HS-5 (cell line): ENCODE measurements at places on chromosomes 3 and 15.

GRCh38 chr15:62269504-62269903 is 104.4 kb upstream of the C2CD4B start:
- DNase-seq = no peak

GRCh38 chr3:139534992-139535879 is 4.3 kb downstream of the RBP1 start:
- DNase-seq = no peak

DNA sequence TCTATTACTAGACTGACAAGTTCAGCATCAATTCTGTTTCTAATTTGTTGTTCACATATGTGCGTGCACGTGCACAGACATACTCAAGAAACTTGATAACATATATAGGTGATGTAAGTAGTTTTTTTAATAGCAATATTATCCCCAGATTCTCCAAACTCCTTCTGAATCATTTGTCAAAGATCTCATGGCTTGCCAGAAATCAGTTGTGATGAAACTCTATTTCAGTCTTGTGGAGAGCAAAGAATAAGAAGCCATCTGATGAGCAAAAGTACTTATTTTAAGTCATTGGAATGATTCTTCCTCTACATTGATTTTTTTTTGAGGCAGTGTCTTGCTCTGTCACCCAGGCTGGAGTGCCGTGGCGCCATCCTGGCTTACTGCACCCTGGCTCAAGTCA is 167.0 kb upstream of the TBL1XR1 start:
- DNase-seq = no peak

GRCh38 chr15:90790561-90790960 is 73.4 kb downstream of the BLM start:
- no peak for DNase-seq

GRCh38 chr3:177602601-177603147 is 405.4 kb upstream of the TBL1XR1 start:
- DNase-seq = no peak

DNA sequence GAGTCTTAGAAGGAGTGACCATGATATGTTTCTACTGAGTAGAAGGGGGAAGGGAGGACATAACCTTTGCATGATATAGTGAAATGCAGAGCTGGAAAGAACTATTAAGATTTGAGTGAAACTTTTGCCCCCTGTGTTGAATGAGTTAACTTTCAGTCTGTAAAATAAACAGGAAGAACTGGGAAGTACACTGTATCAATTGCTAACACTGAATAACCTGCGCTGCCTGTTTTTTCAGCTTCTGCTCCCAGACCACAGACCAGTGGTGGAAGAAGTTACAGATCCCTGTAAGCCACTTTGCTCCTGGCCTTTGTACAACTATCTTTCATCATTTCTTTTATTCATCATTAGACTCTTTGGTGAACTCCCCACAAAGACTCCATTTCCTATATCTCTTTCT is 3.6 kb upstream of the LRCH3 start:
- no peak for DNase-seq

- no peak for DNase-seq
Observed at GRCh38 chr3:30340500-30340899, 265.9 kb upstream of the TGFBR2 start.

GRCh38 chr3:73086071-73086494 is 24.6 kb downstream of the EBLN2 start:
- DNase-seq = peak; percentile 15

DNA sequence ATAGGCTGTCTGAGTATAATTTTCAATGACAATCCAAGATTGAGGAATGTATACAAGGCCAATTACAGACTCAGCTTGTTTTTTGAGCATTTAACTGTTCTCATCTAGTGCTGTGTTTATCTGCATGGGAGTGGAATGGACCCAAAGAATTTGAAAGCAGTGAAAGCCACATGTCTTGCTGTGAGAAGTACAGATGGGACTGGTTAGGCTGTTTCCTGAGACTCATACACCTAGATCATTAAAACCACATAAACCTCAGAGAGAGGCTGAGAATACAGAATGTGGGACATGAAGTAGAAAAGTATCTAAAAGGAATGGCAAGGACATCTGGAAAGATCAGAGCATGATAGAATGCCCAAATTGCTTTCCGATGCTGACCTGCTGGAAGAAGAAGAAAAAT is 224.6 kb downstream of the NLGN1 start:
- no peak for DNase-seq

DNA sequence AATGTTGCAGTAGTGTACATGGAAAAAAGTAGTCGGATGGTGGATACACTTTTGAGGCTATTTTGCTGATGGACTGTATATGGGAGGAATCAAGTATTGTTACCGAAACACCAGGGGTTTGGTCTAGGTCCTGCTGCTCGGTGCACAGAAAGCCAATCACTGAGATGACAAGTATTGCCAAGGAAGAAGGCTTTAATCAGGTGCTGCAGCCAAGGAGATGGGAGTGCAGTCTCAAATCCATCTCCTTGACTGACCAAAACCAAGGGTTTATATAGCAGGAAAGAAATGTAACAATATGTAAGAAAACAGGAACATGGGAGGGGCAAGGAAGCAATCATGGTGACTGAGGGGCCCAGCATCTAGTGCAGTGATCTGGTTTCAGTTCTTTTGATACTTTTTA is 2.8 kb upstream of the ACVR2B start:
- no peak for DNase-seq

DNA sequence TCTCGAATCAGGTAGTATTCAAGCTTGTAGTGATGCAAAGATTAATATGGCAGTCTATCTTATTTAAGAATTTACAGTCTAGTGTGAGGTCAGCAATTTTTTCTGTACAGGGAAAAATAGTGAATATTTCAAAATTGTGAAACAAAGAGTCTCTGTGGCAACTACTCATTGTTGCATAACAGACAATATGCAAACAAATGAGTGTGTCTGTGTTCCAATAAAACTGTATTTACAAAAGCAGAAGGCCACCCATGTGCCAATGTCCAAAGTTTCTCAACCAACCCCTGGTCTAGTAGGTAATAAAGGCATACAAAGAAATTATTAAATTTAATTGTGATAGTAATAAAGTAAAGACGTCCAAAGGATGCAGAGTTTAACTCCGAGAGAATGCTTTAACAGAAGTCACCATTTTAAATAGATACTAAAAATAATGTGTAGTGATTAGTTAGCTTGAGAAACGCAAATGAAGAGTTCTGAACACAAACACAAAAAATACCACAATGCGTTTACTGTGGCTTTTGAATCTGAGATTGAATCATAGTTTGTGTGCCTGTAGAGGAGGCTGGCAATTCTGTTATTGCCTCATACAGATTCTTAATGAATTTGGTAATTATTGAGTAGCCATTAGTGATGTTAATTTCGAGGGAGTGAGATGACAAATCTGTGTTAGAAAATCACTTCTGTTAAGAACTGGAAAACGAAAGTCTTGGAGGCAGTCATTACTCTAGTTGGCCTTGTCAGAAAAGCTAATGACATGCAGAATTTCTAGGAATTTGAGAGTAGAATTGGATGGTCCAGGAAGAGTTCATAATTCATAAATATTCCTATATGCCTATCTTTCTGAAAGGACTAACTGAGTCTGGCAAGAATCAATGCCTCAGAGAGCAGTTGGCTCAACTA is 48.7 kb downstream of the CADM2 start:
- no peak for DNase-seq

DNA sequence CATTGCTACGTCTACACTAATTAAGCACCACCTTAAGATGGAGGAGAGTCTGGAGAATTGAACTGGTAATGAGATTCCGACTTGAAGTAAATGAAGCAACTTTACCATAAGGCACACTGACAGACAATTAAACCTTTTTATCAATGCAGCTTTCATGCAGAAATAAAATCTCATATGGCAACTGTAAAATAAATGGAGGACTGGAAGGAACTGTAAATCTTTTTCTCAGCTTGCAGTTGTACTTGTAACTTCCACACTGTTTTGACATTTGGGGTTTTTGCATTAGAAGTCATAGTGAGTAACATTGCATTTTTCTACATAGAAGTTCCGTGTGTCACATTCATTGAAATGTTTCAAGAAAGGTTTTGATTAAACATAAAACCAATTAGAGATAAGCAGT is 705.3 kb downstream of the NLGN1 start:
- no peak for DNase-seq

- DNase-seq = no peak
Observed at GRCh38 chr3:176969066-176969465, 228.2 kb downstream of the TBL1XR1 start.

- DNase-seq = no peak
Observed at GRCh38 chr3:482479-482878, 285.9 kb downstream of the CHL1 start.

DNA sequence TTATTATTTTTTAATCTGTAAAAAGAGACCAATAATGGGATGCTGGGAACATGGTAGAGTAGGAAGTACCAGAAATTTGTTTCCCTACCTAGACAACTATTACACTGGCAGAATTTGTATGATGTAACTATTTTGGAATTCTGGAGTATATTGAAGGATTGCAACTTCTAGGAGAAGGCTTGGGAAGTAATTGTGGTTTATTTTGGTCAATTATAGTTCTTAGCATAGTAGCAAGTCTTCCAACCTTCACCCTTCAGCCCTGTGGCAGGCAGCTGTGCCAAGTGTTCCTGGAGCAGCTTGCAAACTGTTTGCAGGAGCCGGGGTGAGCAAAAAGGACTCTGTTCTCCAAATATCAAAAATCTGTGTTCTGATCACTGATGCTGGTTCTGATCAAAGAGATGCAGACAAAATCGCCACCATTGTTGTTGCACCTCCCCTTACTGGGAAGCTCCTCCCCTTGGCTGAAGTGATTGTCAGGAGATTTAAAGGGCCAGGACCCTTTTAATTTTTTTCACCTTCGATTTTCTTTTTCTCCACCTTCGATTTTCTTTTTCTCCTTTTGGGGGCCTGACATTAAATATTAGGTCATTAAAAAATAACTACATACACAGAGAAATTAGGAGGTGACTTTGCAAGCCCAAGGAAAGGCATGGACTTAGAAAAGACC is 363.3 kb downstream of the SLC9A9 start:
- DNase-seq = no peak

GRCh38 chr3:113557374-113557773 is 25.0 kb downstream of the SIDT1 start:
- peak; percentile 30 for DNase-seq

DNA sequence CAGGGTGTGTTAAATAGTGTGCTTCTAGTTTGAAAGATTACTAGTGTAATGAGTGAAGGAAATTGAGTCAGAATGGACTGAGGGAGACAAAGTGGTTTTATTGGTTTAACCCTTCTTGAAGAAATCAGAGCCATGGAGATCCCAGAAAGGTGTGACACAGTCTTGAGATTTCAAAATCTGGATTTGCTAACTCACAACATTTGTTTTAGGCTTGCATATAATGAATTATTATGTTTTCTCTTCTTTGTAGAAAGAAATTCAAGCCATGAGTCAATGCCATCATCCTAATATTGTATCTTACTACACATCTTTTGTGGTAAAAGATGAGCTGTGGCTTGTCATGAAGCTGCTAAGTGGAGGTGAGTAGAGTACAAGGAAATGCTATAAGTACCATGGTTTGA is 25.1 kb downstream of the OXSR1 start:
- DNase-seq = no peak

DNA sequence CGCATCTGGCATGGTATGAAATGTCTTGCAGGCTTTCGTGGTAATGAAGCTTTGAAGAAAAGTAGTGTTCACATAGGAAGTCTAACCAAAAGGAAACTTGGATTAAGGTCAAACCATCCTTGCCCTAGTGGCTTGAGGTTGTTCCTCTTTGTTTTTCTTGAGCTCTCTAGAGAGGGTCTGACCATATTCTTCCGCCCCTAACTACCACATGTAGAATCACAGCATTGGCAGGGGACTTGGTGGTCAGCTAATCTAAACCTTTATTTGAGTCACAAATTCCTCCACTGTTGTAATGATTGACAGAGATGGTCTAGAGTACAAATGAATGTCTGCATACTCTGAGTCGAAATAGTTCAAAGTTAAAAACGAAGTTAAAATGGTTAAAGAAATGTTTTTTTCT is 39.1 kb upstream of the PHLDB2 start:
- DNase-seq = no peak

- no peak for DNase-seq
Observed at GRCh38 chr3:189267981-189268613, 96.3 kb downstream of the TPRG1 start.

DNA sequence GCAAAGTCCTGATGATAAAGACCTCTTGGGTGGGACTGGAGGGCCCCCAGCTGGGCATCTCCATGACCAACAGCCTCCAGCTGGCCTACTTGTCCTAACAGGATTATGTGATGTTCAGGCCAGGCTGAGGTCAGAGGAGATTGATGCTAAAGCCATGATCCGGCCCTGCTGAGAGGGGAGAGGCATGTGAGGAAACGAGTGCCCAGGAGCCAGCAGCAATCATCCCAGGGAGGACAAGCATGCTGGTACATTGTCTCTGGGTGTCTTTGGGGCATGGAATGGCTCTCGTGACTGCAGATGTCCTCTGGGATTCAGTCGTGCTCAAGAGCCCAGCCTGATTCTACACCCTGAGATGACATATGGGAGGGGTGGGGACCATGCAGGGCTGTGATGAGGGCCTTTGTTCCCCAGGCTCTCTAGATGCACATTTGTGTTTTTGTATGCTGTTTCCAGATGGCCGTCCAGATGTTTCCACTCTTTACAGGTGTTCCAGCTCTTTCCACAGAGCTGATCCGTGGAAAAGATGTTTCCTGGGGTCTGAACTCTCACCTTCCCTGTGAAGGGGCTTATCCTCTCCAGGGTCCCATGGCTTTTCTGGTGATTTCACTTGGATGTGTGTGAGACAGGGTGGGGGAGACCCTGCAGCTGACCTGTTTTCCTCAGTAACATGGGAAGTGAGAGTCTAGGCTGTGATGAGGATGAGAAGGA is 20.2 kb downstream of the SLC24A1 start:
- DNase-seq = no peak

DNA sequence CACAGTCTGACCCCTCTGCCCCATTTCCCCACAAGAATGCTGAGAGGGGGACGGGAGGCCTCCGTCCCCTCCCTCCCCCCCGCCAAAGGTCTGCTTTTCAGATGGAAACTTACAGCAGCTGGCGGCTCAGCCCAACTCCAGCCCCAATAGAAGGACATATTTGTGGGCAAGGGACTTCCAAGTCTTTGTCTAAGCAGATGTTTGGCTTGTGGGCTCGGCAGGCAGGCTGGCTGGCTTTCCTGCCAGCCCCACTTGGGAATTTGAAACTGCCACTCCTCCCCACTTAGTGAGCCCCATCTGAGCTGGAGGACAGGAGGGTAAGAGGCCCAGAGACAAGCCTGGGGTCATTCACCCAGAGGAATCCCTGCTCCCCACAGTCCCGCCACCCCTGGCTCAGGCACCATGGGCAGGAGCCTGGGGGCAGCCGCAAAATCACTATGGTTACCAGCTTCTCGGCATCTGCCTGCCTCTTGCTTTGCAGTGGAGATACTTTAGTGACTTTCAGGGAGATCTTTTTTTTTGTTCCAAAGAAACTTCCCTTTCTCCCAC is 53.6 kb downstream of the LMCD1 start:
- DNase-seq = no peak

GRCh38 chr3:18567293-18567692 is 142.2 kb upstream of the SATB1 start:
- DNase-seq = no peak

GRCh38 chr3:63635186-63635585 is 17.3 kb upstream of the SNTN start:
- DNase-seq = no peak
